ENCODE measurements at places on chromosomes 16 and 17. TPM values are rescaled to one million over a fixed set of nuclear protein-coding genes. Genes with fewer than 3 reads are reported as not detected.
A peak's percentile ranks its signal among the peaks of the same experiment; 100 is the strongest.

GRCh38 chr17:35191001-35191695 is 3.0 kb downstream of the SLC35G3 start:
- no peak for DNase-seq

GRCh38 chr17:50883850-50884438 is 17.8 kb upstream of the TOB1 start:
- no peak for DNase-seq

DNA sequence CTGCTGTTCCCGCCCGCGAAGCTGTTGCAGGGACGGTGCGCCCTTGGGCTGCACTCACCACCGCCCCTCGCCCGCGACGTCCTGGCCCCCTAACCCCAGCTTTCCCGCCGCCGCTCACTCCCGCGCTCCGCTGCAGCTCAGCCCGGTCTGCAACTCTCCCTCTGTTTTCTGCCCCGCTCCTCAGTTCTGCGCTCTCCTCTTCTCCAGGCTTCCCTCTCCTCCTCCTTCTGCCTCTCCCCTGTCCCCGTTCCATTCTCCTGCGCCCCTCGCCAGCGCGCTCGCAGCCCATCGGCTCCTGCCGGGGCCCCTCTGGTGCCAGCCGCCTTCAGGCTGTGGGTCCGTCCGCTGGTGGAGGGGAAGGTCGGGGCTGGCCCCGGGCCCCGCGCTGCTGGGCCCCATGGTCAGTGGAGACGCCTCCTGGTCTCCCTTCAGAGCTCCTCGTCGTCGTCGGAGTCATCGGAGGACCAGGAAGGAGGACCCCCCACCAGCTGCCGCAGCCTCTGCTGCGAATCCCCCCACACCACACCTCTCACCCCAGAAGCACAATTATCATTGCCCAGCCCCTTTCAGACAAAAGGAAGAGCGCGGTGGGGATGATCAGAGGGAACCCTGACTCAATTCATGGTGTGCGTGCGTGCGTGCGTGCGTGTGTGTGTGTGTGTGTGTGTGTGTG is 223.2 kb upstream of the FOXF1 start:
- DNase-seq: no peak

- no peak for DNase-seq
Observed at GRCh38 chr17:4426499-4427208, 7.1 kb upstream of the SPNS3 start.

DNA sequence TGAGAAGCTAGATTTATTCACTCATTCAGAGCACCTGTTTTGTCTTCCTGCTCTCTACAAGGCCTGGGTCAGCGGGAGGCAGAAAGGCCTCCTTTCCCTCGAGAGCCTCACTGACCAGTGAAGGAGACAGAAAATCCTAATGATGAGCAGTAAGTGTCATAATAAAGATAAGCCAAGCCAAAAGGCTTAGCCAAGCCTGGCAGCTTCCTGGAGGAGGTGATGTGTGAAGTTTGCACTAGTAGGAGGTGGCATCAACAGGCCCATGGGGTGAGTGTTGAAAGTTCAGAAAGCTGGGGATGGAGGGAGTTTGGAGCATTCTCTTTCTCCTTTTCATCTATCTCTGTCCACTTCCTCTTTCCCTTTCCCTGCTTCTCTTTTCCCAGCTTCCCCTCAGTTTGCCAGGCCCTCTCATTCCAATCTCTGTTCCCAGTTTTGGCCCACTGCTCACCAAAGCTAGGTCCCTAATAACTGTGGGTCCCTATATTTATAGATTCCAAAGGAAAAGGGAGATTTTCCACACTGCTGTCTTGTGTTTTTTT is 16.5 kb upstream of the SPNS3 start:
- DNase-seq: no peak

GRCh38 chr16:17275076-17276009 is 195.4 kb downstream of the XYLT1 start:
- peak; percentile 29 for DNase-seq

GRCh38 chr16:50275098-50275415 is 8.7 kb downstream of the ADCY7 start:
- no peak for DNase-seq

GRCh38 chr17:41383690-41384089 is 1.6 kb upstream of the KRT34 start:
- no peak for DNase-seq

GRCh38 chr17:28693869-28694268 is 17.8 kb downstream of the PROCA1 start:
- DNase-seq: peak; percentile 13

DNA sequence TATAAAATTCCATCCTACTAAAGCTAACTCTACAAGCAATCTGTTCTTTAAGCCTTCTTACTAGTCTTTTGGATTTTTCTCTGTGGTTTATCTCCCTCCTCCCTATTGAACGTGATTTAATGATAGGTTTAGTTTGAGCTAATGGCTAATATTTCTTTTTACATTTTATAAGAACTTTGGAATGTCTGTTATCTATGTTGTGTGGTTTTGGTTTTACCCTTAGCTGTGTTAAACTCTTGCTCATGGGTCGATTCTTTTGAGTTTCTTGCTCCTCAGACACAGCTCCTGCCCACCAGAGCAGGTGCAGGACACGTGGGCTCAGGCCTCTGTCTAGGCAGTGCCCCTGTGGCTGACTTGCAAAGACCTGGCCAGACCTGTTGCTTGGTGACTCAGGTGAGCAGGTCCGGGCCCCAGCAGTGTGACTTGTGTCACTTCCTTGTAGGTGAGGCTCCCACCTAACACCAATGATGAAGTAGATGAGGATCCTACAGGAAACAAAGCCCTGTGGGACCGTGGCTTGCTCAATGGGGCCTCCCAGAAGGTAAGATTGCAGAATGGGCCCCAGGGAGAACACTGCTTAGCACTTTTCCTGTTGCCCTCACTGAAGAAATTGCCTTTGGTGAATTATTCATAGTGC is 45.1 kb downstream of the SF3B3 start:
- no peak for DNase-seq

DNA sequence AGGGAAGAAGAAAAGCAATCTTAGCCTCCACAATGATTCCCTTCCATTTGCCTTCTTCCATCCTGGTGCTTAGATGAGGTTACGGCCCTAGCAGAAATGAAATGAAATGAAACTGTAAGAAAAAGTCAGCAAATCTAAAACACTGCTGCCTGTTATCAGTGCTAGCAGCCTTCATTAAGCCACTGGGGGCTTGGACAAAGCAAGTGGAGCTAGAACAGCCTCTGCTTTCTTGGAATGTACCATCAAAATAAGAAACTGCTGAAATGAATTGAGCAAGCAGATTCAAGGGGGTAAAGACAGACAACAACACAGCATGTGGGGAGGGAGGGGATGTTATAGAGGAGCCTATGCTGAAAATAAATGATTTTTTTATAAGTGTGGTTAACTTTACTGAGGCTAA is 5.1 kb downstream of the ANKFN1 start:
- DNase-seq: no peak

- DNase-seq: peak; percentile 39
Observed at GRCh38 chr16:46885960-46886763, 2.0 kb downstream of the GPT2 start.

DNAAF8 gene
- polyA plus RNA-seq: 4.0 TPM

ARHGAP23 gene
- 7.6 TPM for polyA plus RNA-seq

BCO1 gene
- 1.4 TPM for polyA plus RNA-seq

ACBD4 gene
- 46.3 TPM for polyA plus RNA-seq

EVI2A gene
- polyA plus RNA-seq: 1.3 TPM

TEX14 gene
- polyA plus RNA-seq: 0.09 TPM

PIMREG gene
- not detected for polyA plus RNA-seq

MMP25 gene
- polyA plus RNA-seq: 0.65 TPM

IL34 gene
- polyA plus RNA-seq: 5.9 TPM

CORO1A gene
- 8.0 TPM for polyA plus RNA-seq

PRAC2 gene
- not detected for polyA plus RNA-seq

CMTM2 gene
- not detected for polyA plus RNA-seq

Data from kidney (tissue), 22 donors.